ENCODE measurements at places on chromosomes 1 and 21. TPM values are rescaled to one million over a fixed set of nuclear protein-coding genes. Genes with fewer than 3 reads are reported as not detected.

DNA sequence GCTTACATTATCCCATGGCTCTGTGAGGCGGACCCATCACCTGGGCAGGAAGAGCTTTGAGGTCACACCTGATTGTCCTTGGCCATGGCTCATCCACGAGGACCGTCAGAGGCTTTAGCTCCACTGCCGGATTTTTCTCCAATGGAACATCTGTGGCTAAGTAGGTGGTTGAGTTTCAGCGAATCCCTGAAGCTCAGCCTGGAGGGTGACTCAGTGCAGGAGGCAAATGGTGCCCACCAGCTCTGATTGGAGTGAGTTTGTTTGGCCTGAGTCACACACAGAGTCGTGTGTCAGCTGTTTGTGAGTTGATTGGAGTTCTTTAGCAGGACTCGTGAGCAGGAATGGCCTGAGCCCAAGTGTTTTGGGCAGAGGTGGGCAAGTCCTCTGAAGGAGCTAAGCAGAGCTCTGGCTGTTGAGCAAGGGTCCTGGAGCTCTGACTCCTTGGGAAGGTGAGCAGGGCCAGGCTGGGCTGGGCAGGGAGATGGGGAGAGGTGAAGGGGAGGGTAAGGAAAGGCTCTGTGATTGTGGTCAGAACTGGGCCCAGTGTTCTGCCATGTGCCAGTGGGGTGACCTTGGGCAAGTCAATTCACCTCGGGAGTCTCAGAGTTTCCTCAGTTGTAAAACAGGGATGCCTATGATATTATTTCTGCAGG, 2.0 kb downstream of the SLC6A17 start:
- H3K27me3 ChIP-seq: peaks cover 60% of the 10 kb centered on the region
- H3K36me3 ChIP-seq: peaks cover 6% of the 10 kb centered on the region
- no peak for DNase-seq
- peaks cover 3% of the 10 kb centered on the region for H3K4me1 ChIP-seq
- H3K4me3 ChIP-seq: no peak overlapping the region
- H3K27ac ChIP-seq: no peak overlapping the region

DNA sequence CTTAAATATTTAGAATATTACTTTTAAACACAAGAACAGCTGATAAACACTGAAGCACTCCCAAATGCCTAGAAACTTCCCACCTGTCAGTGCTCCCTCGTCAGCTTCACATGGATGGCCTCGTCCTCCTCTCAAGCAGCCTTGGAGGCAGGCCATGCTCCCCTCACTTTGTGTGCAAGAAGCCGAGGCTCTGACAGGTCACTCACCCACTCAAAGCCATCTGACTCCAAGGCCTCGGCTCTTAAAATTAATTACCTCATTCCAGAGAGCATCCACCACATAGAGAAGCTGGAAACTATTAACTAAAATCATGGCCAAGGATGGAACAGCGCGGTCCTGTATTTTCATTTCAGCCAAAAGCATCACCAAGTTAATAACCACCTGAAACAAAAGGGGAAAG, 17.8 kb downstream of the LBR start:
- no peak for DNase-seq
- H3K36me3 ChIP-seq: peaks cover 36% of the 10 kb centered on the region
- H3K4me3 ChIP-seq: no peak overlapping the region
- peaks cover 23% of the 10 kb centered on the region for H3K4me1 ChIP-seq
- no peaks in the 10 kb centered on the region for H3K27me3 ChIP-seq

DNA sequence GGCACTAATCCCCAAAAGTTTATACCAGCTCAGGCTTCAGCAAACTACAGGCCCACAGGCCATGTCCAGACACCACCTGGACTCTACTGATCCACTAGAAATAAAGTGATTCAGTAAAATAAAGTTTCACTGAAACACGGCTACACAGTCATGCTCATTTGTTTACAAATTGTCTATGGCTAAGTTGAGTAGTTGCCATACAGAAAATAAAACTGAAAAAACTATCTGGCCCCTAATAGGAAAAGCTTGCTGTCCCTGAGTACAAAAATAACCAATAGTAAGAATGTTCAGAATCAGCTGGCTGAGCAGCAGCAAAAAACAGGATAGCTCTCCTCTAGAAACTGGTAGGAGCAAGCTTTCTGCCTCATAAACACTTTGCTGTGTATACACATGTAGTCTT, 221.5 kb downstream of the RERE start:
- H3K27ac ChIP-seq: no peak overlapping the region
- no peak overlapping the region for H3K4me3 ChIP-seq
- H3K36me3 ChIP-seq: peaks cover 8% of the 10 kb centered on the region
- H3K27me3 ChIP-seq: no peaks in the 10 kb centered on the region

DNA sequence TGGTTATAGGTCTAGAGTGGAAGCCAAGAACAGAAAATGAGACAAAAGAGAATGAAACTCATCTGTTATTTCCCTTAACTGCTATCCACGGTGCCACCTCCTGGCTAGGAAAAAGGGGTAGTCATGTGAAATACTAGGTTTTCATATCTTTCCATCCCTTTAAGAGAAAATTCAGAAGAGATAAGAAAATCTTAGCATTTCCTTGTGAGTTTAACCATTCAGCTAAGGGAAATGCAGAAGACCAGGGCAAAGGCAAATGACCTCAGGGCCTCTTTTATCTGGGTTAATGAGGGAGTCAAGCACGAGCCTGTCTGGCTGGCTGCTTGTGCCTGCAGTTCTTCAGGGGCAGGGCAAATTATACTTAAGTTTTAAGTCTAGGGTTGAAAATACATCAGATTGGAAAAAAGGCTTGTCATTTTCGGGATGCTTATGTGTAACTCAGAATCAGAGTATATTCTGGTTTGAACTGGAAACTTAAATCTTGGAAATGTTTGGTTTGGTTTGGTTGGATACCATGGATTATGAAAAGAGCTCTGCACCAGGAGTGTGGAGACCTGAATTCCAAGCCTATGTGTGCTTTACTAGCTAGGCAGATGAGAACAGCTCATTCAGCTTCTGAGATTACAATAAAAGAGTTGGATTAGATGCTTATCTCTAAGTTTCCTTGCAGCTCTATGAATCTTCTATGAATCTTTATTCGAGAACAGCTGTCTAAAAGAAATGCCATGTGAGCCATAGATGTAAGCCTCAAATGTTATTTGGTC, 19.9 kb downstream of the NIBAN1 start:
- no peak overlapping the region for H3K4me3 ChIP-seq
- DNase-seq: no peak
- H3K27ac ChIP-seq: no peak overlapping the region
- H3K36me3 ChIP-seq: no peaks in the 10 kb centered on the region

GRCh38 chr1:107172450-107173170, 31.8 kb downstream of the NTNG1 start:
- H3K4me3 ChIP-seq: no peak overlapping the region
- no peak for DNase-seq
- peaks cover 5% of the 10 kb centered on the region for H3K4me1 ChIP-seq
- H3K27ac ChIP-seq: no peak overlapping the region
- peaks cover 8% of the 10 kb centered on the region for H3K27me3 ChIP-seq

DNA sequence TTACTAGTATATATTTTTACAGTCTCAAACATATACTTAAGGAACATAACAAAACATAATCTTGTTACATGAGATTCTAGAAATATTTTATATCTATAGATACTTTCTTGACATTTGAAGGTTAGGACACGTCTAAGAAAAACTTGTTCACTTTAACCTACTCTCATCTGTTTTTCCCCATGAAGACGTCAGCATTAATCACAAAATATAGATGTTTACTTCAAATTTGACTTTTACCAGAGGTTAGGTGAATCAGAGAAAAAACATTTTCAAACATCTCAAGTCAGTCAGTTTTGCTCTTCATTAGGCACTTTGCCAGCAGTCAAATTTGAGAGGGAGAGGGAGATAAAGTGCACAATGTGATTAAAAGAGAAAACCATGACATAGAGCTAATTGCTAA, 47.7 kb downstream of the BRINP3 start:
- no peaks in the 10 kb centered on the region for H3K4me1 ChIP-seq
- H3K27me3 ChIP-seq: no peaks in the 10 kb centered on the region
- no peaks in the 10 kb centered on the region for H3K36me3 ChIP-seq
- H3K27ac ChIP-seq: no peak overlapping the region

- no peak for DNase-seq
- H3K27me3 ChIP-seq: no peaks in the 10 kb centered on the region
- no peak overlapping the region for H3K4me3 ChIP-seq
Observed at GRCh38 chr1:46275030-46275337, 27.4 kb downstream of the RAD54L start.

Gene ADAMTS4
- not detected for polyA plus RNA-seq

DNA sequence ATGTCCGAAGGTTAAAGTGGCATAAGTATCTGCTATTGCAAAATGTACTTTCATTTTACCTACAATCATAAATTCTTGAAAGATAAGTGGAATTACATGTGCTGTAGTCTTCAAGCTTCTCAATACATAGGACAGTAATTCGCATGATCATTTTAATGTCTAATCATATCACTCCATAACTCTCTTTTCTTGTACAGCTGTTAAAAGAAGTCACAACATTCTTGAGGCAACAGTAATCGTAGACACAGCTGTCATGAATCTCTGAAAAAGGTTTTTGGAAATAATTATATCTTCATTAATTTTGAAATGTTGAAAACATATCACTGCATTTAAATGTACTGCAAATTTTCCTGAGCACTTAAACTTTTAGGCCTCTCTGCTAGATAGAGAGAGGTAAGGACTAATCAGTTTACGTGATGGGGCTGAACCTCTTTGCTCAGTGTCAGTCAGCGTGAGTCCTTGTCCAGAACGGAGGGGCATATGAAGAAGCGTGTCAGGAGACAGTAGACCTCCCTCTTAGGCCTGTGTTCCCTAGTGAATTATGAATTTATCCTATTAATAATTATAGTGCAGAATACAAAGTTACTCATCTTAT, 133.4 kb downstream of the NEK7 start:
- no peak for DNase-seq
- no peaks in the 10 kb centered on the region for H3K4me1 ChIP-seq
- no peaks in the 10 kb centered on the region for H3K27me3 ChIP-seq
- no peak overlapping the region for H3K4me3 ChIP-seq
- peaks cover 5% of the 10 kb centered on the region for H3K36me3 ChIP-seq

DNA sequence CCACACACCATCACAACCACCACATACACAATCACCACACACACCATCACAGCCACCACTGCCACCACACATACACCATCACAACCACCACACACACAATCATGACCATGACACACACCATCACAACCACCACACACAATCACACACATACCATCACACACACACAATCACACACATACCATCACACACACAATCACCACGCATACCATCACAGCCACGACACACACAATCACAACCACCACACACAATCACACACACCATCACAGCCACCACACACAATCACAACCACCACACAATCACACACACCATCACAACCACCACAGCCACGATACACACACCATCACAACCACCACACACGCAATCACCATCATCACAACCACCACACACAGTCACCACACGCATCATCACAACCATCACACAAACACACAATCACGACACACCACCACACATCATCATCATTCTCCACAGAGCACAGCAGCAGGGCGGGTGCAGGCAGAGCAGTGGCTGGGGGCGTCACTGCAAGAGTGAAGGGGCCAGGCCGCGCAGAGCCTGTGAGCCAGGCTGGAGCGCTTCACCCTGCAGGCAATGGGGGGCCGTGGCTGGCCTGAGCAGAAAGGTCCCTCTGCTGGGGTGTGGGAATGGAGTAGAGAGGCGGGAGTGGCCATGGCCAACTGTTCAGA, 32.6 kb downstream of the CDCP2 start:
- no peaks in the 10 kb centered on the region for H3K4me1 ChIP-seq
- no peak overlapping the region for H3K27ac ChIP-seq
- no peak for DNase-seq
- peaks cover 16% of the 10 kb centered on the region for H3K27me3 ChIP-seq

- no peaks in the 10 kb centered on the region for H3K36me3 ChIP-seq
- no peak overlapping the region for H3K4me3 ChIP-seq
- H3K27ac ChIP-seq: no peak overlapping the region
- peaks cover 32% of the 10 kb centered on the region for H3K4me1 ChIP-seq
- DNase-seq: no peak
Observed at GRCh38 chr21:42161401-42161955, 57.5 kb upstream of the ABCG1 start.

- peaks cover 3% of the 10 kb centered on the region for H3K4me1 ChIP-seq
- no peak for DNase-seq
- H3K36me3 ChIP-seq: peaks cover 17% of the 10 kb centered on the region
- H3K27ac ChIP-seq: no peak overlapping the region
Observed at GRCh38 chr1:9555942-9556341, 16.7 kb downstream of the SLC25A33 start.

GRCh38 chr1:76613886-76614285, 253.4 kb upstream of the ST6GALNAC5 start:
- H3K4me1 ChIP-seq: no peaks in the 10 kb centered on the region
- H3K36me3 ChIP-seq: no peaks in the 10 kb centered on the region
- DNase-seq: no peak
- H3K4me3 ChIP-seq: no peak overlapping the region
